Natural killer cell (primary cell): ENCODE measurements at places on chromosomes 11 and 22. TPM values are rescaled to one million over a fixed set of nuclear protein-coding genes. Genes with fewer than 3 reads are reported as not detected.

Gene OR52E8
- total RNA-seq: not detected

Gene GALNT18
- 0.42 TPM for total RNA-seq

Gene PANX3
- total RNA-seq: not detected

Gene THYN1
- total RNA-seq: 24.0 TPM

Gene APLNR
- not detected for total RNA-seq

Gene OR52N4
- 1.2 TPM for total RNA-seq

Gene LGR4
- total RNA-seq: 0.70 TPM

Gene SLC22A25
- not detected for total RNA-seq

Gene KREMEN1
- not detected for total RNA-seq

Gene IL17REL
- not detected for total RNA-seq

Gene CCDC89
- 0.31 TPM for total RNA-seq

Gene OR52E2
- total RNA-seq: not detected

Gene MUC5B
- not detected for total RNA-seq

Gene SLC25A45
- 61.0 TPM for total RNA-seq

Gene C22orf31
- not detected for total RNA-seq

Gene PTPRCAP
- total RNA-seq: 301 TPM

Gene FAM180B
- total RNA-seq: 0.25 TPM

Gene NCAM1
- 129 TPM for total RNA-seq

Gene C11orf97
- total RNA-seq: not detected
